ENCODE measurements at places on chromosomes 2 and 18.

DNA sequence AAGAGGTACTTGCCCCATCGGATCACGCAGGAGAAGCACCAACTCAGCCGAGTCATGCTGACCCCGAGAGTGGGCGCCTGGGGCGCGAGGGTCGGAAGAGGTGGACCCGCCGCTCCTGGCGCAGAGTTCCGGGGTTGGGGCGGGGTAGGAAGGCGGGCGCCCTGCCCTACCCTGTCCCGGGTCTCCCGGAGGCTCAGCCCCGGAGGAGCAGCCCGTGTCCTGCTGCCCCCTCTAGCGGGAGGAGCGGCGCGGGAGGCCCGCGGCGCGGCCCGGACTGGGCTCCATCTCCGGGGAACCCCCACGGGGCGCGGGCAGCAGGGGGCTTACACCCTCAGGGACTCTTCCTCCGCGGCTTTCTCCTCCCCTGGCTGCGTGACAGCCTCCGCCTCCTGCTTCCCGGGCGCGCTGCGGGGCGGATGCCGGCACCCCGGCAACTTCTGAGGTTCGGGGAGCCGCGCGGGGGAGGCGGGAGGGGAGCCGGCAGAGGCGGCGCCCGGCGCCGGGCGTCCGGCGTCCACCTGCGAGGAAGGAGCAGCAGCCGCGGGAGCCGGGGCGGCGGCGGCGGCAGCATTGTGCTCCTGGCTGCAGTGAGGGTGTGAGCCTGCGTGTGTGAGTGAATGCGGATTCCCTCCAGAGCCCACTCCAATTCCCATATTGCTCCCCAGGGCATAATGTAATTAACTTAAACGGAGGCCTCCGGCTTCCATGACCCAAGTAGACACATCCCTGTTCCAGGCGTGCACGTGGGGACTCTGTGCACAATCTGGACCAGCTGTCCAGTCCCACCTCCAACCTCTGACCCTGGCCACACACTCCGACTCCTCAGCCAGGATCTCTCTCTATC, 7.6 kb upstream of the TNS1 start:
- DNase-seq, result no peak

GRCh38 chr2:19043893-19044292, 314.5 kb downstream of the OSR1 start:
- no peak for DNase-seq

DNA sequence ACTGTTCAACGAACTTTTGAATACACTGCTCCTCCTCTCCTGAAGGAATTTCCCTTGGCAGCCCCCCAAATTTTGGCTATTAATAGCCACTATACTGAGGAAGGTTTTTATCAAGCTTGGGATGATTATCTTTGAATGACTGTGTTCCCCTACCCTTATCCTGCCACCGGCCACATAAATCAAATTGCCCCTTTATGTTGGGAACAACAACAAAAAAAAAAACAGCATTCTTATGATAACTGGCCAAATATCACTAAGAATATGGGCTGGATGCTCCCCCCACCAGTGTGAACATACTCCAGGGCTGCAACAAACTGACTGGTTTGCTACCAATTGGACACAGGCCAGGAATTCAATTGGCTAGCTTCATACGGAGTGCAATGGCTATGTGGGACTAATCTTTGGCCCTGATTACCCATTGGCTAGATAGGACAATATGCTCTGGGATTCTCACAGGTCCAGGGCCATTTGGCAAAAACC, 20.6 kb downstream of the DUSP11 start:
- no peak for DNase-seq

DNA sequence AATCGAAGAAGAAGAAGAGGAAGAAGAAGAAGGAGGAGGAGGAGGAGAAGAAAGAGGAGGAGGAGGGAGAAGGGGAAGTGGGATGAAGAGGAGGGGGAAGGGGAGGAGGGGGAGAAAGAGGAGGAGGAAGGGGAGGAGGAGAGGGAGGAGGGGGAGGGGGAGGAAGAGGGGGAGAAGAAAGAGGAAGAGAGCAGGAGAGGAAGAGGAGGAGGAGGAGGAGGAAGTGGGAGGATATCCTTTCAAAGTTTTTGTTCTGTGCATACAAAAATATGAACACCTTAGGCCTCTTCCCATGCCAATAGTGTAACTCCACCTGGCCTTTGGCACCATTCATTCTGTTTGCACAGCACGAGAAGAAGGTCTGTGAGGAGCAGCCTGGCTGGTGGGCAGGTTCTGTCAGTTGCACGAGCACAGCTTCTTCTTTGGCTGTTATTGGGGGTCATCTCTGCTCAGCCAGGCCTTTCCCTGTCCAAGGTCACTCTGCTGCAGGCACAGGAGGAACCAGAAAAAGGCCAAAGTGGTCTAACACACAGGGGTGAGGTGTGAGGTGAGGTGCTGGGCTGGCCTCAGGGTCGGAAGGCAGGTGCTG, 25.8 kb upstream of the PLB1 start:
- no peak for DNase-seq

- DNase-seq, result no peak
Measured at GRCh38 chr2:176931588-176932563, 280.7 kb upstream of the HNRNPA3 start.

DNA sequence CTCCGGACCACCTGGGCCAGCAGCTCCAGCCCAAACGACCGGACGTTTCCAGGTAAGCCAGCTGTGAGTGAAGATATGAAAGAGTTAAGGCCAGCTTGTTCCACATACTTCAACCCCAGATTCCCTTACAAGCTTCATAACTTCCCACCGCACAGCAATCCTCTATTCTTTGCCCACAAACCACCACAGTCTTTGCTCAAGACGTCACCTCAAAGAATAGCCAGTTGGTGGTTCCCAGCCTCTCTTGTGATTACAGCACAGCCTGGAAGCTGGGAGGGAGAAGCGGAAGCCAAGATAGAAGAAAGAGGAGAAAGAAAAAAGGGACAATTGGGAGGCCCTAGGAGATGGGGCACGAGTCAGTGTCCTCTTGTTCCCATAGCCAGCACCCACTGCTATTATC, 70.6 kb downstream of the NRP2 start:
- no peak for DNase-seq

Data from stimulated activated CD8-positive, alpha-beta memory T cell treated with anti-CD3 and anti-CD28 coated beads, Interleukin-7, amount 100 ng/mL, for 24 hours (primary cell).